ENCODE measurements at places on chromosomes 7 and 10.

DNA sequence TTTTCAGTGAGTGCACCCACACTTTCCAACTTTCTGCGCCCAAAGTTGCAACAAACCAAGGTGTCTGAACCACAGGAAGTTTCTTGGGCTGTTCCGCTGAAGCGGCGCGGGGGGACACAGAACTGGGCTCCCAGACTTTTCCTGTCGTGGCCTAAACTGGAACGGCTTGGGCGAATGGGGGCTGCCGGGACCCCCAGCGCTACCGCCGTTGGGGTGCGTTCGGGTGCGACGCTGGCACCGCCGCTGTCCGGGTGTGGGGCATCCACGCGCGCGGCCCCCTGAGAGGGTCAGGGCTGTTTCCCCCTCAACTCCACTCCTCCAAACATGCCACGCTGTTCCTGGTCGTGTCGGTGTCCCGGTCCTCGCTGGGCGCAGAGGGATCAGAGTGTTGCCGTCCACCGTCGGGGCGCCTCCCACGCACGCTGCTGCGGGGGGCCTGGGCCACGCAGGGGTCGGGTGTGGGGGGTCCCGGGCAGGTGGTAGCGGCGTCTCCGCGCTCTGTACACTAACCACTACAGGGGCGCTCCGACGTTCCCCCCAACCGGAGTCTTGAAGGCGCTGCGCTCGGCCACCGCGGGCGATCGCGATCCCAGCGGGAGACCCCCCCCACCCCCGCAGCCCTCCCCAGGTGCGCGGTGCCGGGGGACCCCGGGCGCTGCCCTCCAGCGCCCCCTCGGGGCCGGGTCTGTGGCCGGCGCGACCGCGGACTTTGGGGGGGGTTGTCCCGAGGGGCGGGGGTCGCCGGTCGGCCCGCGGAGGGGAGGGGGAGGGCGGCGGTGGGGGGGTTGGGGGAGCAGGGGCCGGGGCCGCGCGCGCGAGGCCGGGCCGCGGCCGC is 2.2 kb upstream of the CUX1 start:
- DNase-seq, result peak; percentile 45

DNA sequence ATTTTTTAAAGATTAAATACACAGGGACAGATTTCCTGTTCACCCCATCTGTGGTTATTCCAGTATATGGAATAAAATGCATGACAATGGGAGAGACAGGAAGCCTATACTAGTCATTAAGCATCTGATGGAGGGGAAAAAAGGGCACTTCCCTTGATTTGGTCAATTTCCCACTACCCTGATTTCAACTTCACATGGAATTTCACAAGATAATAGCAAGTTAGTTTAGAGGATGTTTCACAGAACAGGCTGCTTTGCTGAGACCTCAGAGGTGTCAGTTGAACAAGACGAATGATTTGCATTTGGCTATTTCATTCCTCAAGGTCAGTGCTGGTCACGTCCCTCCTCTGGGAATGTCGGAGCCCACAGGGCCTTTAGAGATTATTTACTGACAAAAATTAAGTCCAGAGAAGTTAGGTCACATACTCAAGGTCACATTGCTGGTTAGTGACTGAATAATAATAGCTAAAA is 4.7 kb upstream of the ITPRIP start:
- DNase-seq, result no peak

DNA sequence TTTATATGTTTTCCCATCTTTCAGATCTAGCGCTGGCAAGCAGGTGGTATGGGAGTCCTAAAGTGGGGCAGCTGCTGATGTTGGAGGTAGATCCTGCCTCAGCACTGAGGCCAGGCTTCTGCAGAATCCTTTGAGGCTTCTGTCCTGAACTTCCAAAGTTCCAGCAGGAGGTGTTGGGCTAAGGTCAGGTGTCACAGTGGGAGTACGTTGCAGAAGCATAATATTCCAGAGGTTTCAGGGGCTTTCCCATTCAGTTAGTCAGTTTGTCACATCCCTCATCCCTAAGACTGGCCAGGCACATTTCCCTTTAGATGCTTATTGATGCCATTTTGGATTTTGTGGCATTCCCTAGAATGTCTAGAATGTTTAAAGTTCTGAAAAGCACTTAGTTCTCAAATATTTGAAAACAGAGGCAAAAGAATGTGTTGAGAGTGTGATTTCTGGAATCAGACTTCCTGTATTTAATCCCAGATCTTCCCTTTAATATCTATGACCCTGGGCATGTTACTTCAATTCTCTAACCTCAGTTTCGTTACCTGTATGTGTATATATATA is 319.1 kb upstream of the PHYHIPL start:
- DNase-seq, result no peak

DNA sequence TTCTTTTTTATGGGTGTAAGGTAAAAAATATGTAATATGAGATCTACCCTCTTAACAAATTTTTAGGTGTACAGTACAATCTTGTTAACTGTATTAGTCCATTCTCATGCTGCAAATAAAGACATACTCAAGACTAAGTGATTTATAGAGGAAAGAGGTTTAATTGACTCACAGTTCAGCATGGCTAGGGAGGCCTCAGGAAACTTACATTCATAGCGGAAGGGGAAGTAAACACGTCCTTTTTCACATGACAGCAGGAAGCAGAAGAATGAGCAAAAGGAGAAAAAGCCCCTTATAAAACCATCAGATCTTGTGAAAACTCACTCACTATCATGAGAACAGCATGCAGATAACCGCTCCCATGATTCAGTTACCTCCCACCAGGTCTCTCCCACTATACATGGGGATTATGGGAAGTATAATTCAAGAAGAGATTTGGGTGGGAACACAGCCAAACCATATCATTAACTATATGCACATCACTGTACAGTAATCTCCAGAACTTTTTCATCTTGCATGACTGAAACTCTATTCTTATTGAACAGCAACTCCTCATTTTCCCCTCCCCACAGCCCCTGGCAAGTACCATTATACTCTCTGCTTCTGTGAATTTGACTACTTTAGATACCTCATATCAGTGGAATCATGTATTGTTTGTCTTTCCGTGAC is 127.4 kb downstream of the WNT2 start:
- DNase-seq, result no peak

- no peak for DNase-seq
These were observed 20.2 kb upstream of the IKZF1 start for GRCh38 chr7:50284296-50284695.

DNA sequence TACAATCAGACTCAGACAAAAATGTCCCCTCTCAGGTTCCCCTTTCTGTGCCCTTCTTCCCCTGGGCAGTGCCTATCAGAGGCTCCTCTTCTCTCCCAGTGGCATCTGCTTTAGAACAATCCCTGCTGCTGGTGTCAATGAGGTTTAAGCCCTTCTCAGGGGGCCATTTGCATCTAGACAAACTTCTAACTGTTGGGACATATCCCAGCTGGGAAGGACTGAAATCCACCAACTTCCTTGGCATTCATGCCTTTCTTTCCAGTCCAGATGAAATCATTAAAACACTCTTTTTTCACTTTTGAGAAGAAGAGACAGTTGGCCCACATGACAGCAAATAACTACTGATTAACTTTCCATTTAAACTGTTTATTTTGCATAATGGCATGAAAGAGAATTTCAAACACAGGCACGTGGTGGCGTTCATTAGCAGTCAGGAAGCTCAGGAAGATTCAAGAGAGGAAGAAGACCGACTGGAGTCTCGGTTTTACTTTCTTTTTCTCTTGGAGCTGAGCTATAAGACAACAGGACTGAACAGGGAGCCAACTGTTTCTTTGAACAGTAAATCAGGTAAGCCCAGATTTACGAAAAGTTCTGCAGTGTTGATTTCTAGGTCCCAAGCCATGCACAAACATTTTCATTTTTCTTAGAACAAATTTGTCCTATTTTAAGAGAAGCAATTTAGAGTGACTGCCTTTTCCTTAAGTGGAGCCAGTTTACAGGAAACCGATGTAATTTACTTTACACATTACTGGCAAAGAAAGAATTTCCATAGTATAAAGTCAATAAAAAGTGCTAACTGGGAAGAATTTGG is at the start of gene GIMAP2:
TSS of gene GIMAP2 (plus strand) at position 488 of the 811 bp plus-strand sequence. CDS start 1,354 bp downstream, outside the sequence.
- DNase-seq, result no peak

DNA sequence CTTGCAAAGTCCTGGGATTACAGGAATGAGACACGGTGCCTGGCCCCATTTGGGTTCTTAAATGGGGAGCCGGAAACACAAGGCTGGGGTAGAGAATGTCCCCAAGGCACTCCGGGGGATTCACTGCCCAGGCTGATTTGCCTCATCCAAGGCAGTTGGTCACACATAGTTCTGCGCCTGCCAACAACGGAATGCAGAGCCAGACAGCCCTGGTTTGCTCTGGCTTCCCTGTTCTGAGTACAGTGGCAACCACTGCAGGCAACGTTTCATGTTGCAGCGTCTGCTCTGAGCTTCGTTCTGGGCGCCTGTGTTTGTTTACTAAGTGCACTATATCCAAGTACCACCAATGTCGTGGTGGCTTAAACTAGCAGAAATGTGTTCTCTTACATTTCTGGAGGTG is 61.7 kb upstream of the C1QL3 start:
- DNase-seq, result no peak

- no peak for DNase-seq
These were observed 64.5 kb upstream of the MRLN start for GRCh38 chr10:59817773-59818172.

DNA sequence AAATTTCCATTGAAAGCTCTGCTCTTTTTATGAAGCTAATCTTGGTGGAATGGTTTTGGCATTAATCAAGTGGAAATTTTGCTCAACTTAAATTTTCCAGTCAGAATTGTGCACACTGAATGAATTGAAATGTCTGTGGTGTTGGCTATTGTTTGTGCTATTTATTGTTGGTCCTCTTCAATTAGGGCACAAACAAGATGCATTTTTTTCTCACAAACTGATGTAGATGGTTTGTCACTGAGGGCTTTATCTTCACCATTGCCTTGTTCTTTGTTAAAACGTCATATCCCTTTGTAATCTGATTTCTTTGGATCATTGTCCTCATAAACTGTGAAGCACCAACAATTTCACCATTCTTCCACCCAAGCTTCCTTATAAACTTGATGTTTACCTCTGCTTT is 152.1 kb upstream of the RHOBTB1 start:
- DNase-seq, result no peak

- no peak for DNase-seq
These were observed 17.8 kb upstream of the PTF1A start for GRCh38 chr10:23174074-23174976.

DNA sequence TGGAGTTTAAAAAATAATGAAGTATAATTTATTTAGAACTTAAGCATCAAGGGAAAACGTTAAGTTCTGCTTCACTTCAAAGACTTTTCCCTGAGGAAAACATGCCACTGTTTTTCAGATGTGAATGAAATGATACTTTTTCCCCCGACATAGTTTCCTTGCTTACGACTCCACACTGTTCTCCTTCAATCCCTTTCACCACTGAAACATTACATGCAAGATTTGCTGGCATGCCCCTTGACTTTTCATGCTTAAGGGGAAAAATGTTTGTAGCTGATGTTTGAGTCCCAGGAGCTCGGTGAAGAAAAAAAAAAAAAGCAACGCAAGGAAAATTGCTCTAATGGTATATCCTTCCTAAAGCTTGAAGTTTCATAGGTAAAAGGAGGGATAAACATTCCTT is 10.0 kb downstream of the GLI3 start:
- DNase-seq, result no peak

- no peak for DNase-seq
These were observed 85.4 kb downstream of the FAM13C start for GRCh38 chr10:59276919-59277318.

DNA sequence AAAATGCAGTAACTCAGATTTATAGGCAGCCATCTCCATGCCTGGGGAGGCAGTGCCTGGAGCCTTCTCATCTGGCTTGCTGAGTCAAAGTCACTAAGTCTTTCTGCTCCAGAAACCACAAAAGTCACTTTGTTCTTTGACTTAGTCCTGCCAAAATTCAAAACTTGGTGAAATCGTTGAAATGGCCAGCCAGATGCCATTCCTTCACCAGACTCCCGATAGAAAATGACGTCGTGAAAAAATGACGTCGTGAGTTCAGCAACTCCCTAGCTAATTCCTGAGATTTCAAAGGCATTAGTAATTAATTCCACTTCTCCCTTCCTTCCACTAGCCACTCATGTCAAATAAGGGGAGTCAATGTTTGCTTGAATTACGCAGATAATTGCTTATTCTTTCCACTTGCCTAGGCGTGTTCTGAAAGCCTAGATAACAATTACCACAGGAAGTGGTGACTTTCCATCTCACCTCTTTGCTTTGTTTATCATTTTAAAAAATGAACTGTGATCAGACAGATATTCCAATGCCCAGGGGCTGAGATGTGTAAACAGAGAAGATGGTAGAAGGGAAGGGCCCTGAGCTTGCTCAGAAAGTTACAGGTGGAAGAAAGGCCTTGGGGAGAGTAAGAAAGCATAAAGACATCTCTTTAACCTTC is 48.5 kb upstream of the OSBPL3 start:
- DNase-seq, result no peak

DNA sequence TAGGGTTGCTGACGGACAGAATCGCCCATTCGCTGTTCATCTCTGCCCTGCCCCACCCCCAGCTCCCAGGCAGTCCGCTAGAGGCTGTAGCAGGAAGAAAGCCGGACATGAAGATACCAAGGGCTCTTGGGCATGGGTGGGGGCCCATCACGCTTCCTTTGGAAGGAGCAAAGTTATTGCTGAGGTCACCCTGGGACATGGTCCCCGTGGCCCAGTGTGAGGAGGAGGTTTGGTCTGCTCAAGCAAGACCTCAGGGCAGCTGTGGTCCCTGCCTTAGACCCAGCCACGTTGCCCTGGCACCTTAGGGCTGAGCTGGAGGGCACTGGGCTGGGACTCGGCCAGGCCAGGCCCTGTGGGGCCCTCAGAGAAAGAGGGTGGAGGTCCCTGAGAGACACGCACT is 132.1 kb upstream of the NPS start:
- no peak for DNase-seq

GRCh38 chr10:6283655-6284054 is 80.9 kb downstream of the PFKFB3 start:
- DNase-seq, result no peak

- DNase-seq, result no peak
These were observed 414.6 kb upstream of the NPVF start for GRCh38 chr7:25642849-25643248.

DNA sequence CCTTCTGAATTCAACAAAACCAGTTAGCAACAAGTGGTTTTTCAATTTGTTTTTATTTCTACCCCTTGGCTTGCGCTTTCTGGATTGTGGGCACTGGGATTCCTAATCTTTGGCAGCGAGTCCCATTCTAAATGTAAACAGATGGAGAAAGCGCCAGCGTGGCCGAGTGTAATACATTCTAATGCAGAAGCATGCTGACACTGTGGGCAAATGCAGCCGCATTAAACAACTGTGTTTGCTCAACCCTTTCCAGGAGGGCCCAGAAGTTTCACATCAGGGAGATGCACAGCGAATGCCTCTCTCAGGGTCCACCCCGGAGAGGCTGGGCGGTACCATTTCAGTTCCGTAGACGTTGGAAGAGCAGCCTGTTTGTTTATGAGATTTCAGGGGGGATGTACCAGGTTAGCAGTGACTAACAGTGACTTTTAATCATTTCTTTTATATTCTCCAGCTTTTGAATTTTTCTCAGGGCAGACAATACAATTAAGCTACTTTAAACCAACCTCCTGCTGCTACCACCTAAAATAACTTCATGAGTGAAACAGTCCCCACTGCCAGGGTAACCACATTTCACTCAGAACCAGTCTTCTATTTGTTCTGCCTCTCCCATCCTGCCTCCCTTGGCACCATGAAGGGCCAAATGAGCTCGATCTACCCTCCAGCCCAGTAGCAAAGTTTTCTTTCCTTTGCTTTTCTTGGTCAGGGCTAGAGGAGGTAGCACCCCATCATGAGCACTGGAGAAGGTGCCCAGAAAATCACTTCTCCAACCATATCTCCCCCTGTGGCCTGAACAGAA is 164.2 kb upstream of the ITGB1 start:
- no peak for DNase-seq
